ENCODE measurements at places on chromosomes 16 and 17. TPM values are rescaled to one million over a fixed set of nuclear protein-coding genes. Genes with fewer than 3 reads are reported as not detected.

The PPM1E gene
- total RNA-seq = 0.50 TPM

The MYL11 gene
- total RNA-seq = not detected

GRCh38 chr16:65213866-65214595 lies 92.2 kb upstream of the CDH11 start:
- DNase-seq = no peak

The KLHL10 gene
- 0.33 TPM for total RNA-seq

DNA sequence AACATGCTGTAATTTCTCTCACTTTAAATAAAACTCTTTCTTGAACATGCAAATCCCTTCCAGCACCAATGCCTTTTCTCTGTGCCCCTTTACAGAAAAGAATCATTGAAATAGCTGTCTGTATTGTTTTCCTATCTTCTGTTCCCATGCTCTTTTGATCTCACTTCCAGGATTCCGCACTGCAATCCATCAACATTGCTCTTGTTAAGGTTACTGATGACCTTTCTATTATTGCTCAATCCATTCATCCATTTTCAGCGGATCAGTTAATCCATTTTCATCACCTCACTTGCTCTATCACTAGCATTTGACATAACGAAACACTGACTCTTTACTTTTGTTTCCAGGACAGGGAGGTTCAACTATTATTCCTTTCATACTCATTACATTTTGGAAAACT lies 130.5 kb downstream of the ABCA8 start:
- no peak for DNase-seq

The BAHCC1 gene
- total RNA-seq = 3.9 TPM

- DNase-seq = no peak
Measured at GRCh38 chr17:32933881-32934280, 5.9 kb downstream of the TMEM98 start.

DNA sequence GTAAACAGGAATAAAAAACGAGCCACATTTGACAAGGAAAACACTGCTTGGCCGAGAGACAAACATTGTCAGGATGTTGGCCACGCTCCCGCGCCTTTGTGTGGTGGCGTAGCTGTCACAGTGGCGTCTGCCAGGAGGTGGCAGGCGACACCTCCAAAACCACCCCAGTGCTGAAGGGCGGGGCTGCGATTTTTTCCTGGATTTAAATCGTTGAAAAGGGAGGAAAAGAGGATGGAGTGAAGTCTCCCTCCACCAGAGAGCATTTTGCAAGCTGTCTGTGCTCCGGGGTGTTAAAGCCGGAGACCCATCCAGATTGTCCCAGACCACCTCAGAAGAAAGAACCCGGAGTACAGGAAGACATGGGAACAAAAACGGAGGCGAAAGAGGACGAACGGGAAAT lies 12.7 kb downstream of the MRM3 start:
- peak; percentile 82 for DNase-seq

The PIGL gene
- total RNA-seq = 19.3 TPM

- DNase-seq = no peak
Measured at GRCh38 chr17:40878044-40878443, 7.0 kb downstream of the KRT20 start.

The PARD6A gene
- total RNA-seq = 4.1 TPM

Data from fibroblast of lung (primary cell).